Mesenchymal stem cell (in vitro differentiated cells and primary cell): ENCODE measurements at places on chromosomes 16 and 17.

- no peak for DNase-seq
Measured at GRCh38 chr16:89132194-89133005, 38.7 kb downstream of the ACSF3 start.

DNA sequence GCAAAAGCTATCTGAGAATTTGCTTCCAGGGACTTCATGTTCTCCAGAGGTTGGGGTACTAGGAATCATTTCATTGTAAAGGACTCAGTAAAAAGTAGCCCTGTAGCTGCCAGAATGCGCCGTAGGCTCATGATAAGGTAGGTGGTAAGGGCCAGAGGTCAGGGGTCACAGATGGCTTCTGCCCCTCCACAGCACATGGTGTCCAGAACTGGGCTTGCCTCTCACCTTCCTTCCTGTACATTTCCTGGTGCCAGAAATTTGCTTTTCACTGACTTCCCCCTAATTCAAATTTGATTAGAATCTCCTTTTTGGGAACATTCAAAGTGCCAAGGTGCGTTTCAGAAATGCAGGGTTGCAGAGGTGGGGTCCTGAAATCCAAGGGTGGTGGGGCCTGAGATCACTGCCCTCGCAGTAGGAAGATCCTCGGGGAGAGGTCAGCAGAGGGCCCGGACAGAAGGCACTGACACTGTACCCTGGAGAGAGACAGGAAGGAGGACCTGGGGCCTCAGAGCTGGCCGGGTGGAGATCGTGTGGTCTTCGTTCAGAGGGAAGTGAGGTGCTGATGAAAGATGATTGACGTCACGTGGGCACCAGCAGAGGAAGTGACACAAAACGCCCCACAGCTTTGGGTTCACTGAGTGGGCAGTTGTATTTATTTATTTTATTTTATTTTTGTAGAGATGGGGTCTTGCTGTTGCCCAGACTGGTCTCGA lies 25.5 kb upstream of the METRNL start:
- no peak for DNase-seq

DNA sequence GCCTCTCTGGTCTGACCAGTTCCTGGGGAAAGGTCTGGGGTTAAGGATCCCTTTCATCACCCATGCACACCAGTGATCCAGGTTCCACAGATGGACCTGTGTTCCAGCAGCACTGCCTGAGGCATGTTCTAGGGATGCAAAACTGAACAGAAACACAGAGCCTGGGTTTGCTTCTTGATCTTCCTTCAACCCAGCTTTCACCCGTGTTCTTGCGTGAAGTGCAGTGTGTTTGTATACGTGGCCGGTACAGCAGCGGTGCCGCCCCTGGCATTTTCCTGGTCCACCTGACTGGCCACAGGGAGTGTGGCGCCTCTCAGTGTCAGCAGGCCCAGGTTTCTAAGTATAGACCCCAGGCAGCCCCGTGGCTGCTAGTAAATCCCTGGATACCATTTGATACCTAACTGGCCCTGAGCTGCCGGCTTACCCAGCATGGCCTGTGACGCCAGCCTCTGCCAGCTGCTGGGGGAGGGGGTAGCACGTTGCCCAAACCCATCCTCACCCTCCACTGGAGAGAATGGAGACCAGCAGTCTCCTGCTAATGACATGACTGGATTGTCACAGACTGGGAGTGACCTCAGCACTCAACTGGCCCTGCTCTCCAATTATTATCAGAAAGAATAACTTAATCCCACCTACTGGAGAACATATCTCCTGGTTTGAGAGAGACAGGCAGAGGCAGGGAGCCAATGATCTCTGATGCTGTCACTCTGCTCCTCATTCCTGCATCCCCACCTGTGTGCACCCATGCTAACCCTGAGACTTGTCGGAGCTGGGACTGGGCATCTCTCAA lies 59.2 kb upstream of the LGALS9 start:
- no peak for DNase-seq

DNA sequence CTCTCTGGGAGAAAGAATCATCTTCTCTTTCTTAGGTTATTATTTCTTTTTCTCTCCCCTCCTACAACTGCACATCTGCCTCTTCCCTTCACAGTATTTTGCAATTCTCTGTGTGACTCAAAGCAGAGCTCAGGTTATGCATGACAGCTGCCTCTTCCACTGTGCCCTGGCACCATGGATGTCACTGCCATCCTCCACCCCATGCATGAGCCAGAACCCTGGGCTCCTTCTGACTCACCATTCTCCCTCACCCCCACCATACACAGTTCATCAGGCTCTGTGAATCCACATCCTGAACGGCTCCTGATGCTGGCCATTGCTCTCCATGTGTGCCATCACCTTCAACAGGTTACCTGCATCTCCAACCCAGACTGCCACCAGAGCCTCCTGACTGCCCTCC lies 23.9 kb downstream of the CA10 start:
- no peak for DNase-seq

- DNase-seq = peak; percentile 59
Measured at GRCh38 chr17:44002141-44002848, 2.1 kb upstream of the NAGS start.

DNA sequence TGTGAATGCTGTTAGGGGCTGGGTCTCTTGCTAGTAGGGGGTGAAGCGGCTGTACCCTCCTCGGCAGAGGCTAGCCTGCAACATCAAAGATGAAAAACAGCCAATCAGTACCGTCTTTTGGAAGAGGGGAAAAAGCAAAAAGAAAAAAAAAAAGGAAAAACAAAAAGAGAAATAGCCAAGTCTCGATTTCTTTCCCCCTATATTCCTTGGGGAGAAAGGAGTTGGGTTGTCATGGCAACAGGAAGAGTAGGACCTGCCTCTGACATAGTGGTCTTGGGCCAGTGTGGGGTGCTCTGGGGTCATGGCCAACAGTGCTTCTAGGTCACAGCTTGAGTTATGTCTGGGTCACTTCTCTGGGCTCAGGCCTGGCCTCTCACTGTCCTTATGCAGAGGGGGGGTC lies 17.9 kb downstream of the ENGASE start:
- DNase-seq = no peak

- DNase-seq = no peak
Measured at GRCh38 chr16:89369266-89369895, 121.0 kb downstream of the ANKRD11 start.
